ENCODE measurements at places on chromosomes 16 and 17.

GRCh38 chr17:64103391-64104364 lies 26.3 kb downstream of the ERN1 start:
- DNase-seq: no peak

GRCh38 chr17:65254166-65254565 lies 117.0 kb downstream of the RGS9 start:
- DNase-seq: no peak

- no peak for DNase-seq
Observed at GRCh38 chr17:73384926-73385325, 73.1 kb upstream of the CDC42EP4 start.

DNA sequence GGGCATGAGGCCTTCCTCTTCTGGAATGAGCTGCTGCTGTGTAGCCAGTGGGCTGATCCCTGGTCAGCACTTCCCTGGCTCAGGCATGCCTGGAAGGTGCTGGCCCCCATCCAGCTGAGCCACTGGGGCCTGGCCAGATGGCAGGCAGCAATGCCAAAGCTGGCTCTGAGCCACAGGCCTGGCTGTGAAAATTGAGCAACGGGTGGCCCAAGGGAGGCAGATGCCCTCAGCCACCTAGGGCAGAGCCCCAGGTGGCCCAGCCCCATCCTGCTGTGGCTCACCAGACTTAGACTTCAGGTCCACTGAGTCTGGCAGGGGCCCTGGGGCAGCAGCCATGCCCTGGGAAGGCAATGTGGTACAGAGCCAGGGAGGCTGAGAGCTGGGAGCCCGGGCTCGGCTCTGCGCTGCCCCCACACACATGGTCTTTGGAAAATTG lies 8.5 kb upstream of the CRHR1 start:
- peak; percentile 67 for DNase-seq

GRCh38 chr17:79504181-79504605 lies 106.7 kb downstream of the RBFOX3 start:
- no peak for DNase-seq

DNA sequence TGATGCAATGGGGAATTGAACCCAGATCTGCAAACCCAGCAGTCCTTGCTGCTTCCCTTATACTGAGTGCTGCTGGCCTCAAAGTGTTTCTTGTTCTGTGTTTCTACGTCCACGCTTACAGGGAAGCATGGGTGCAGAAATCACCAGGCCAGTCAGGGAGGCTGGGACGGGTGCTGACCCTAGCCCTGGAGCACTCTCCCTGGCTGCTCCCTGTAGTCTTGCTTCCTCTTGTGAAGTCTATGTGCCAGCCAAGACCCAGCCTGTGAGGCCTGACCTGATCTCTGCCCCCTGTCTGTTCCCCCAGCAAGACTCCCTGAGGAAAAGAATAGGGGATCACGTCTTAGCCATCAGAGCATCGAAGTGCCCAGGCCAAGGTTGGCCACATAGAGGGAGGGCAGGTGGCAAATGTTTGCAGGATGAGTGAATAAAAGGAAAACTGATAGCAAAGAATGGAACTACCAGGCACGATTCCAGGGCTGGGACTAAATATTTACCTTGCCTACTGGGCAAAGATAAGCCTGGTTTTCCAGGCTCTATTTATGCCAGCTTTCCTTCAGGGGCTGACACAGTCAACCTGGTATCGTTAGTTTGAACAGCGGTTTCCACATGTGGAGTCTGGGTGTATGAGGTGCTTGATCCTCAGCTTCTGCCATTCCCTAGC lies 41.2 kb upstream of the RHOT1 start:
- DNase-seq: no peak

DNA sequence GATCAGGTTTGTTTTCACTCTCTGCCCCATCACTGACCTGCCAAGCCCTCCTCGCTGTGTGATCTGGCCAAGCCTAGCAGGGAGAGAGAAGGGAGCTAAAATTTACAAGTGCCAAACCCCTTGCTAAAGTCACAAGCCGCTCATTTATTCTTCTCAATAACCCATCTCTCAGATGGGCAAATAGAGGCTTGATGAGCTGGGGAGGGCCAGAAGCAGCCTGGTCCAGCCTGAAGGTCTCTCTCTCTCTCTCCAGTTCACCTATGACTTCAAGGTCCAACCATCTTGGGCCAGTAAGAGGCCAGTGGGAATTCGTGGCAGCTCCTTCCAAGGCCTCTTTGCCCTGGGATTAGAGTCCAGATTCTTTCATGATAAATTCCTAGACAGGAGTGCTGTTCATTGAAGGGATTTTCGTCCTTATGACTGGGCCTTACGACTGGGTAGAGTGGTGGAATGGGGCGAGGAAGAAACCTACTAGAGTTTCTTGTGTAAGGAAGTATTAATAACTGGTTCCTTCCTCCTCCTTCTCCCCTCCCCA lies 3.4 kb downstream of the CA7 start:
- DNase-seq: no peak

DNA sequence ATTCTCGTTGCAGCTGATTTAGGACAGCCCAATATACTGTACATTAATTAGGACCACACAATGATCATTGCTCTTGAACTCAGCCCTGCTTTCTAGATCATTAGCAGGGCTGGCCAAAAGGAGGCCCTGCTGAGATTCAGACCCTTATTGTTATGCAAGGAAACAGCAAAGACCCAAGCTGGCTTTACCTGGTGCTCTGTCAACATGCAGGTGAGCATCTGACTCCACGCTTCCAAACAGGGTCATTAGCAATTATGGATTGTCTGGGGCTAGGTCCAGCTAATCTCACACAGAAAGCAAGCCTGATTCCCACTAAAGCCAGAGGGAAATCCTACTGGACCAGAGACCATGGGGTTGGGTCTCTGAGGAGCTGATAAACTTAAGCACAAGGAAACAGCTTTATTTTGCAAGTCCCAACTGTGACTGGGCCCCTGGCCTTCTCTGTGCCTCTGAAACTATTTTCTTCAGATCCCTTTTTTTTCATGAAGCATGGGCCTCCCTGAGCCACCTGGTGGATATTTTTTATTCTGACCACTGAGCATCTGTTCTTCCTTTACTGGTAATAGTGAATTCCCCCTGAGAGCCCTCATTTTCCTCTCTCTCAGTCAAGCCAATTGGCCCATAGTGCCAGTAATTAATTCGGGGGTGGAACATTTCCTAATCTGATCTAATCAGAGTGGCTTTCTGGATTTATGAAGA lies 236.1 kb downstream of the GRIN2A start:
- no peak for DNase-seq

- no peak for DNase-seq
Observed at GRCh38 chr16:88466175-88466862, 13.2 kb downstream of the ZFPM1 start.

GRCh38 chr16:31458073-31458843 lies 1.0 kb upstream of the ARMC5 start:
- DNase-seq: no peak

DNA sequence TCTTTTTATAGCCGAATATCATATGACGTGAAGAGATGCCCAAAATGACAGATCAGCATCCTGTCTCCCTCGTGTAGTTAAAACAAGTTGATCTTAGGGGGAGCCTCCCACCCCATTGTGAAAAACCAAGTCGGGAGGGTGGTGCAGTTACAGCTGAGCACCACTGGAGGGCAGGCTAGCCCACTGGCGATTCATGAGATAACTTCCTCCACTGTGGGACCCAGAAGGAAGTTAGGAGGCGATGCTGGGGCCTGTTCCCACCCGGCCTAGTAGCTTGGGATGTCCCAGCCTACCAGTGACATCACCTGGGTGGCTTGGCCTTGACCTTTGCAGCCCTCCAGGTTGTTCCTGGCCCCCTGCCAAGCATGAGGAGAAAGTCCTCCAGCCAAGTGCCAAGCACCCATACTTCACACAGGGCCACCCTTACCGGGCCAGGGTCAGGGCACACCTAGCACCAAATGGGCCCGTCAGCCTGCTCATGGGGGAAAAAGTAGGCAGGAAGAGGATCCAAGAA lies 8.1 kb upstream of the CPNE2 start:
- no peak for DNase-seq

GRCh38 chr16:76946879-76947278 lies 244.1 kb upstream of the MON1B start:
- no peak for DNase-seq

GRCh38 chr17:27532269-27533263 lies 76.3 kb downstream of the KSR1 start:
- DNase-seq: no peak

DNA sequence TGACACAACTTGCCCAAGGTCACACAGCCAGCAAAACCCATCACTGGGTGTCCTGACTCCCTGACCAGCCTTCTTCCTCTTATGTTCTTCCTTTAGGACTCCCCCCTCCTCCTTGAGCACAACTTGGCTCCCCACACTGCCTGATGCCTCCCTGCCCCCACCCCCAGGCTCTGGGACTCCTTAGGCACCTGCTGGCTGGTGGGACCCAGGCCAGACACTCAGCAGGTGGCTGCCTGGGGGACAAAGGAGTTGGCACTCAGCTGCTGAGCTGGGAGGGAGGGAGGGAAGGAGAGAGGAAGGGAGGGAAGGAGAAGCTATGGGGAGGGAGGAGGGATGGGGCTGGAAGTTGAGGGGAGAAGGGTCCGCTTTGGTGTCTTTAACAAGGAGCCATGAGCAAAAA lies 8.0 kb downstream of the SEZ6 start:
- DNase-seq: peak; percentile 9

- DNase-seq: no peak
Observed at GRCh38 chr16:61261315-61261714, 774.9 kb downstream of the CDH8 start.

Data from NCI-H446 treated with DMSO at 0.1 percent for 48 hours (cell line).